ENCODE measurements at places on chromosomes 1 and 21.

GRCh38 chr1:246301553-246302250, 205.4 kb downstream of the SMYD3 start:
- DNase-seq, result no peak

- no peak for DNase-seq
Observed at GRCh38 chr1:165795894-165796293, 27.2 kb upstream of the TMCO1 start.

- no peak for DNase-seq
Observed at GRCh38 chr21:36661511-36662309, 37.2 kb upstream of the SIM2 start.

DNA sequence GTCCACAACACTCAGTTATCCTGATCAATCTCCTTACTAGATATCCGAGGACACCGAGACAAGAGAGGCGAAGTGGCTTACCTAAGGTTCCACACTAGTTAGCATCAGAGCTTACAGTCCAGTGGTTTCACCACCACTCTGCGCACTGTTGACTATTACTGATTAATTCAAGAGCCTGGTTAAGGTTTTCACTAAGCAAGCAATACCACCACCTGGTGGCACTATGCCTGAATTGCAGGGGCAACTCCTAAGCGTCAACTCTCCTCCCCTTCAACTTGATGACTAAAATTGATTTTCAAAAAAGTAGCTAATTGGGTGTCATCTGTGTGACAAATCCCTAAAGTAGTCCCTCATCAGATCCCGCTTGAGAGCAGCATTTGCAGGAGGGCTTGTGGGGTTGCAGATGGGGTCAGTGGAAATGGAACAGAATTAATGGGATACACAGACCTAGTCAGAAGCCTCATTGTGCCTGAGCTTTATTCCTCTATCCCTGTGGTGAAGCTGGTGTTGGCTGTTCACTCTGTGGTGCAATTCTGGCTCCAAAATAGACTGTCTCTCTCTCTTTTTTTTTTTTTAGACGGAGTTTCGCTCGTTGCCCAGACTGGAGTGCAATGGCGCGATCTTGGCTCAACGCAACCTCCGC, 9.1 kb downstream of the TTC22 start:
- DNase-seq, result no peak

Measured in naive thymus-derived CD4-positive, alpha-beta T cell (primary cell).